Inflammatory macrophage treated with lipopolysaccharide for 4 hours (primary cell): ENCODE measurements at places on chromosomes 6 and 20.

DNA sequence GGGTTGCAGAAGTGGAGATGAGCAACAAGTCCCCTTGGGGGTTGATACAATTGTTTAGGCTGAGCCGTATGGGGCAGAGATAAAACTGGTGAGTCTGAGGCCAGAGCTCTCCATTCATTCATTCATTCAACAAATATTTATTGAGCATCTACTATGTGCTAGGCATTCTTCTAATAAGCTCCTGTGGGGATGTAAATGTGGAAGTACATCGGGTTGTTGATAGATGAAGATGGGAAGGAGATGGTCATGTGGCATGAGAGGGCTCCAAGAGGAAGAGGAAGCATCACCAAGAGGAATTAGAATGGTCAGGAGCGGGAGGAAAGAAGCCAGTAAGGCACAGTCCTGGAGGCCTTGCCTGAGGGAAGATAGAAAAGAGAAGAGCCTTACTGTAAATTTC lies 98.7 kb upstream of the MLN start:
- no peak for DNase-seq

DNA sequence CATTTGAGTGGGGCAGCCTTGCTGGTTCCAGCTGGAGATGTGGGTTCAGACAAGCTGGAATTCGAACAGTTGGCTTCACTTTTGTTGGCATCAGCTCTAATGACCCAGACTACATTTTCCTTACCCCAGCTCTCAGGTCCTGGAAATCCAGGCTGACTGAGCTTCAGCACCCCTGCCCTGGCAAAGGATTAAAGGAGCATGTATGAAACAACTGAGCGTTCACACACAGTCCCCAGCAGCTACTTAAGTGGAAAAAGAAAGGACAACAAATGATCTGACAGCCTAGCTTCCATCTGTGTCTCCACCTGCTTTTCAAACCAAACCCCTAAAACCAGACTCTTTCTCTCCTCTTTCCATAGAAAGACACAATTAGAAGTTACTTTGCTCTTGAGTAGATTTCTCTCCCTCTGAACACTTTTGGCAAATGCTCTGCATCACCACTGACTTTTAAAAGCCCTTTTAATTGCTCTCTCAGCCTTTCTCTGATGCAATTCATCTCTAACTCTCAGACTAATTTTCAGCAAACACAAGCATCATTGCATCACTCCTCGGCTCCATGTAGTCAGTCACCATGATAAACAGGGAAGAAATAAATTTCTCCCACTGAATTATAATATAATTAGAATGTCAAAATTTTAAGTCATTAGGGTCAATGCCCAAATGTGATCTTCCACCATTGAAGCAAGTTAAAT lies 28.1 kb downstream of the ROS1 start:
- DNase-seq, result no peak

DNA sequence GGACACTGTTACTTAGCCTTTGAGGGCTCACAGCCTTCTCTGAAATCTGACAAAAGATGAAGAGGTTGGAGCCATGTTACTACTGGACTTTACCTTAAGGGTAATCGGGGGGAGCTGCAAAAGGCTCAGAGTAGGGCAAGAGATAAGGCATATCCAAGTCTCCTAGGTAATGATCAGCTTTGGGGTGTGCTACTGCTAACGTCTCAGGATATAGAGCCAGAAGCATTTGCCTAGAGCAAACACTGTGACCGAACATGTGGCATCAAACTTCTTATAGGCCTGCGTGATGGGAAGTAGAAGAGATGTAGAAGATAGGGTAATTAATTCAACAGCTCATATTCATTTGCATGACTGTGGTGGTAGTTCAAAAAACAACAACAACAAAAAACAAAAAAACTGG lies 11.1 kb downstream of the UBE2V1 start:
- DNase-seq, result no peak

- DNase-seq, result no peak
Observed at GRCh38 chr20:36833275-36834020, 42.5 kb upstream of the TLDC2 start.

DNA sequence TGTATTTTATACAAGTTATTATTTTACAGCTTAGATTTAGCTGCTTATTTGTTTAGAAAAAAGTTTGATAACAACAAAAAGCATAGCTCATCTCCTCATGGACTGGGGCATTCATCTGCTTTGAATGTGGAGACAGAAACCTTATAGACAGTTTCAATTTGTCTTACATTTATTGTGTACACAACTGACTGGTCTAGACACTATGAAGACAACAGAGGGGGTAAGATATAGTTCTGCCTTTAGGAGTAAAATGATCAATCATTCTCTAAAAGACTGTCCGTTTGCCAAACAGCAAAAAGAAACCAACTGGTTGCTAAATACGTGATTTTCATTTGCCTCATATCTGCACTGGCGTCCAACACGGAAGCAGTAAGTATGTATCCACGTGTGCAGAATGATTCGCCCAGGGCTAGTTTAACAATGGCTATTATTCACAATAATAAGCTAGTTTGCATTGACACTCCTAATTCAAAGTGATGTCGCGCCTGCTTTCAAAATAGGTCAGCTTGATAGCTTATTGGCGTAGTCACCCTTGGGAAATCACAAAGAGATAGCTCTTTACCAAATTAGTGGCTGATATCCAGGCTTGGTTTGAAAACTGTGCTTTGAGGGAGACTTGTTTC lies 153.6 kb downstream of the BMP2 start:
- no peak for DNase-seq

- no peak for DNase-seq
Observed at GRCh38 chr20:2124564-2125213, 23.1 kb downstream of the STK35 start.

DNA sequence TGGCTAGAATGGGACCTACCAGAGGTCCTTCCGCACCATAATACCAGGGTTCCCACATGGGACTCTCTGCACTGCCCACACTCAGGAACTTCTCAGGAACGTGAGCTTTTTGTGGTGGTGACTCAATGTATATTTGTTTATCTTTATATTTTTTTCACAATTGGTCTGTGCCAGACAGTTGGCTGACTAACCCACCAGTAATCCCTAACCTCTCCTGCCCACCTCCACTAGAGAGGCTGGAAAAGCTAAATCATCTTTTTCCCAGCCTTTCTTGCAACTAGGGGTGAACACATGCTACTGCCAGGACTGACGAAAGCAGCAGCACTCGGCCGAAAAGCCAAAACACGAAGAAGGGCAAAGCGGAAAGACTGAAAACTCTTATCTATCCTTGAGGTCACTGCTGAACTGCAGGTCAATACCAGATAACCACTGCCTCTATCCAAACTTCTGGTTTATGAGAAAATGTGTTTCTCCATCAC lies 112.9 kb downstream of the TRERF1 start:
- peak; percentile 14 for DNase-seq

- DNase-seq, result no peak
Observed at GRCh38 chr6:9937031-9937763, 477.7 kb downstream of the TFAP2A start.

GRCh38 chr6:1641343-1641885 lies 31.7 kb downstream of the FOXC1 start:
- DNase-seq, result no peak

DNA sequence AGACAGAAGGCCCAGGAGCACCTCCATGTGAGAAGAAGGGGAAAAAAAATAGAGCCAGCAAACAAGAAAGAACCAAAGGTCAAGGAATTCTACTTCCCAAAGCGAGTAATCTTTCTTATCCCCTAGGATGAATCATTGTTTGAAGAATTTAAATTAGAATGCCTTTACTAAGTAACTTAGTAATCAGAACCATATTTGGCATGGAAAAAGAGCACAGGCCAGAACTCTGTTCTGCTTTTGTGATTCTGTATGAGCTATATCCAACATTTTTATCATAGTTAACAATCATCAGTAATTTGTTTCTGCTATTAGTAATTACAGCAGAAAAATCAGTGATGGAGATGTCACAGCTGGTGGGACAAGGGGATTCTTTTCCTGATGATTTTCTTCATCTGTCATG lies 228.8 kb upstream of the FAM83B start:
- DNase-seq, result no peak

GRCh38 chr20:9685011-9685410 lies 153.9 kb downstream of the PAK5 start:
- no peak for DNase-seq

GRCh38 chr6:137873273-137873762 lies 6.3 kb downstream of the TNFAIP3 start:
- peak; percentile 100 for DNase-seq
